Stimulated activated CD8-positive, alpha-beta memory T cell treated with anti-CD3 and anti-CD28 coated beads, Interleukin-15, amount 100 ng/mL, for 48 hours (primary cell): ENCODE measurements at places on chromosomes 2 and 18.

DNA sequence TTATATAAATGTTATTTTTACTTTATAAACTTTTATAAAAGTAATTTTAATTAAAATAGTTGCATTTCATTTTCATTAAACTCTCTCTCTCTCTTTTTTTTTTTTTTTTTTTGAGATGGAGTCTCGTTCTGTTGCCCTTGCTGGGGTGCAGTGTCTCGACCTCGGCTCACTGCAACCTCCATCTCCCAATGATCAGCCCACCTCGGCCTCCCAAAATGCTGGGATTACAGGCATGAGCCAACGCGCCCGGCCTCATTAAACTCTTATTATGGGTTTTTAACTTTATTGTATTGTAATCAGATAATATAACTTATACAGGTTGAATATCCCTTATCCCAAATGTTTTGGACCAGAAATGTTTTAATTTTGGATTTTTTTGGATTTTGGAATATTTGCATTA, 10.9 kb upstream of the NPPC start:
- DNase-seq: no peak

DNA sequence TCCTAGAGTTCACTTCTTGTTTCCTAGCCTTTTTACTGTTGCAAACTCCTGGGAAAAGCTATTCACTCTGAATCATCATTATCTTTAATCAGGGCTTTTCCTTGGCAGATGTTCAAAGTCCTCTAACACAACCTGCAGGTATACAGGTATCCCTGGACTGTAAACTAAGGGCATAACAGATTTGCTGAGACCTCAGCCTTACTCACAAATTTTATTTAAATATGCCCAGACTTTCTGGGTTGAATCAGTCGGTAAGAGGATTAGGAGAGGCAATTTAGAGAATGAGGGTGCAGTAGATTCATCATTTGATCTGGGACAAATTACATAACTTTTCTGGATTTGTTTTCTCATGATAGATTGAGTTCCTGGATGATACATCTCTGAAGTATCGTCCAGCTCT, 217.8 kb upstream of the STON1 start:
- no peak for DNase-seq

DNA sequence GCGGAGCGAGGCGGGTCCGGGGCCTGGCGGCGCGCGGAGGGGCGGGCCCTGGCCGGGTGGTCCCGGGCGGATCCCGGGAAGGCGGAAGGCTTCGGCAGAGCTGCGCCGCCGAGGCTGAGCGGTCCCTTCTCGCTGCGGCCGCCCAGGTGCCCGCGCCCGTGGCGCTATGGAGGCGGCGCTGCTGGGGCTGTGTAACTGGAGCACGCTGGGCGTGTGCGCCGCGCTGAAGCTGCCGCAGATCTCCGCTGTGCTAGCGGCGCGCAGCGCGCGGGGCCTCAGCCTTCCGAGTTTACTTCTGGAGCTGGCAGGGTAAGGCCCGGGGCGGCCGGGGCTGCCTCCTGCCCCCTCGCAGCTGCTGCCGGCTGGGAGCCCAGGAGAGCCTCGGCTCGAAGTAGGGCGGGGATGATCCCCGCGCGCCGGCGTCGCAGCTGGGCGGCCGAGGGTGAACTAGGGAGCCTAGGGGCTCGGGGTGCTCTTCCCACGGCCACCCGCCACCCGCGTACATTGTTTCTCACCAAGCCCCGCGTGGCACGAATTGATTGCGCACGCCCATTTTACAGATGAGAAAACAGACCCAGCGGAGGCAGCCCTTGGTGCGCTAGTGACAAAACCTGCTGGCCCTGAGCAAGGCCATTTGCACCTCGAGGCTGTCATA, at the start of gene SLC66A3:
Gene SLC66A3, plus strand, starts transcription at position 87 of the 655 bp plus-strand sequence. Its CDS starts 80 bp downstream, at position 167.
- DNase-seq: no peak

- DNase-seq: no peak
Observed at GRCh38 chr2:150143087-150143536, 344.4 kb downstream of the RND3 start.

GRCh38 chr18:77811503-77811902, 561.9 kb downstream of the GALR1 start:
- DNase-seq: no peak

- DNase-seq: no peak
Observed at GRCh38 chr2:137947728-137948336, 16.4 kb upstream of the HNMT start.

- no peak for DNase-seq
Observed at GRCh38 chr2:40432921-40433483, 18.9 kb downstream of the SLC8A1 start.

- DNase-seq: no peak
Observed at GRCh38 chr2:108226564-108226963, 13.2 kb upstream of the SULT1C3 start.

DNA sequence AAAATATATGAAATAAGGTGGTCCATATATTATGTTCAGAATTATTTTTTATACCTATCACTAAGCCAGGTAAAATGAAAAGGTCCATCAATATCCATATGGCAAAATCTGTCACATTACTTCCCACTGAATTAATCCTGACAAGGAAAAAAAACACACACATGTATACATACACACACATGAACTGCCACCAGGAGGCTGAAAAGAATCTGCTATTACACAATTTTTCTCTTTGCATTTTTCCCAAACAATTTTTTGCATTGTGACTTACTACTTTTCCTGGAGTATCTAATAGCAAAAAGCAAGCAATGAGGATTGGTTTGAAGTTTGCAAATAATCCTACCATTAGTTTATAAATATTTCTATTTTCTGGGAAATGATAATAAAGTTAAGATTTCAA, 128.2 kb upstream of the CD226 start:
- DNase-seq: no peak

DNA sequence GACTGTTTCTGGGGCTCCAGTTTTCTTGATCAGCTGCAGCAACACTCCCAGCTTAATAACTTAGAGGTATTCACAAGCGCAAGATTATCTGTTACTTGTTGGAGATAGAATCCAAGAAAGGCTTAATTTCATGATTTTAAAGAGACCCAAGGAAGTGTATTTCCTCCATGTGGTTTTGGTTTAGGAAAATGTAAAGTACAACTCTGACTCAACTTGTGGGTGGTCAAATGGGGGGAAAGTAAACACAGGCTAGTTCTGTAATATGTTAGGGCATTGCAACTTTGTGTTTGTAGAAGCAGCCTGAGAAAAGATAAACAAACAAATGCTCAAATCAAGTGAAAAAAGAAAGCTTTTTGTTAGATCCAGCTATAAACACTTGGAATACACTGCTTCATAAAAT, 90.1 kb upstream of the COL3A1 start:
- DNase-seq: no peak

DNA sequence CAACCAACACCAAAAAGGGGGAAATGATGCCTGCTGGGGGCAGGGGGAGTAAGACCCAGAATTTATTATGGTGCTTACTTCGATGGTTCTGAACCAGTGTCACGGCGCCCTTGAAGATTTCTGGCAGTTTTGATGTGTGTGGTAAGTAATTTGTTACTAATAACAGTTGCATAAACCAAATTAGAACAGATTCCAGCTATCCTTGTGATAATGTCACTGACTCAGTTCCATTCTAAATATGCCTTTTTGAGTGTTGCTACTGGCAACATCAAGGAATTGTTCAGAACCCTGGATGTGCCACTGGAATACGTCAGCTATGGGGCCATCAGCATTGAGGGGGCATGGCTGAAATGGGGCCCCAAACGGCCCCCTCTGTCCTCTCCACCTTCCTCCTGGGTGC, 11.6 kb downstream of the SAG start:
- DNase-seq: no peak

DNA sequence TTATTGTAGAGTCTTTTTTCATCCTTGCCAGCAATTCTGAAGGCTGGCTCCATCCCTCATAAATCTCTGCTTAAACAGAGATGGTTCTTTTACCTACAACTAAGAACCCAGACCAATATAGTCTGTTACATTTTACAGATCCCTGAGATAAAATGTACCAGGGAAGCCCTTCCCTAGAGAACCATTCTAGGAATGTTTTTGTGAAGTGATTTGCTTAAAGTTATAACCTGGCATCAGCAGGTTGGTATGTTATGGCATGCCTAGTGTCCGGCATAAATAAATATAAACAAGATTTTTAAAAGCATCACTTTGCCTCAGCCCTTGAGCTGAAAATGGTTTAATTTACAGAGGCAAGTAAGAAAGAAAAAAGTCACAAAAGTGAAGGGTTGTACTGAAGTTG, 18.5 kb upstream of the NPAS2 start:
- DNase-seq: no peak

- no peak for DNase-seq
Observed at GRCh38 chr2:86372641-86373502, 35.4 kb upstream of the REEP1 start.

DNA sequence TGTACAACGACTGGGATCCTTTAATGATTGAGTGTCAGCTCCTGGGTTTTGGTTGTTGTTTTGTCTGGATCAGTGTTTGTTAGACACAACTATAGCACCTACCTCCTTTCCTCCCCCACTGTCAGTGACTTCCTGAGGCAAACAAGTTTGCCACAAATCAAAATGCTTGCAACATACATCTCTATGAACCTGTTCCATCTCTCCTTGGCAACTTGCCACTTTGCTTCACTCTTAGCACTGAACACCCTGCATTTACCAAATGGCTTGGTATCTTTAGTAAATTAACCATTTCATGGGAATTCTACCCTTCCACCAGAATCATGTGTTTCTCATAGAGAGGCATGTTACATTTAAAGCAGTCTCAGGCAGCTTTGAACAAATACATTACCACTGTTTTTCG, 301.1 kb upstream of the TANK start:
- no peak for DNase-seq

DNA sequence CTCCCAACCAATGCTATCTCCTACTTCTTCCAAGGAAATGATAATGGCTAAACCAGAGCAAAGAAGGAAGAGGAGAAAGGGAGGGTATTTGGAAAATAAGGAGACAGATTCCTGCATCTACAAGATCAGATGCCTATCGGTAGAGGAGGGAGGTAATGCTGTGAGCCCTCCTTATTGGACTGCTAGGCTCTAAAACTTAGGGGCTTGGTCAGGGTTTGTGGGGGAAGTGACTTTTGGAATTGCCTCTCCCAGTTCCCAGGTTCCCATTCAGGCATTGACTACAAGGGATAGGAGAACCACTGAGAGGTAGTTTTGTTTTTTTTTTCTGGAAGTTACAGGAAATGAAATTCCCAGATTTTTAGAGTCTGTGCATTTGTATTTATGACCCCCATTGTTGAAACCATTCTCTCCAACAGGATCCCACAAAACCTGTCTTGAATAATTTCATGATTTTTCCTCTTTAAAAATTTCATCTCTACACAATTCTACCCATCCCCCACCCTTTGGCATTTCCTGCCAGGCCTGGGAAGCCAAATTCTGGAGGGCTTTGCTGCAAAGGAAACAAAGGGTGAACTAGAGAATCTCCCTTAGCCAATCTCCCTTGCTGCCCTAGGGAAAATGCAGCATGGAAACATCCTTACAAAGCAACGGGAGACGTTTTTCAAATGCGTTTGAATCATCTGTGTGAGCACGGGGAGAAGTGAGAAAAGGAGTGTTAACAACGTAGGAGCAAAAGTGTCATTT, 282.1 kb upstream of the EPAS1 start:
- DNase-seq: no peak

DNA sequence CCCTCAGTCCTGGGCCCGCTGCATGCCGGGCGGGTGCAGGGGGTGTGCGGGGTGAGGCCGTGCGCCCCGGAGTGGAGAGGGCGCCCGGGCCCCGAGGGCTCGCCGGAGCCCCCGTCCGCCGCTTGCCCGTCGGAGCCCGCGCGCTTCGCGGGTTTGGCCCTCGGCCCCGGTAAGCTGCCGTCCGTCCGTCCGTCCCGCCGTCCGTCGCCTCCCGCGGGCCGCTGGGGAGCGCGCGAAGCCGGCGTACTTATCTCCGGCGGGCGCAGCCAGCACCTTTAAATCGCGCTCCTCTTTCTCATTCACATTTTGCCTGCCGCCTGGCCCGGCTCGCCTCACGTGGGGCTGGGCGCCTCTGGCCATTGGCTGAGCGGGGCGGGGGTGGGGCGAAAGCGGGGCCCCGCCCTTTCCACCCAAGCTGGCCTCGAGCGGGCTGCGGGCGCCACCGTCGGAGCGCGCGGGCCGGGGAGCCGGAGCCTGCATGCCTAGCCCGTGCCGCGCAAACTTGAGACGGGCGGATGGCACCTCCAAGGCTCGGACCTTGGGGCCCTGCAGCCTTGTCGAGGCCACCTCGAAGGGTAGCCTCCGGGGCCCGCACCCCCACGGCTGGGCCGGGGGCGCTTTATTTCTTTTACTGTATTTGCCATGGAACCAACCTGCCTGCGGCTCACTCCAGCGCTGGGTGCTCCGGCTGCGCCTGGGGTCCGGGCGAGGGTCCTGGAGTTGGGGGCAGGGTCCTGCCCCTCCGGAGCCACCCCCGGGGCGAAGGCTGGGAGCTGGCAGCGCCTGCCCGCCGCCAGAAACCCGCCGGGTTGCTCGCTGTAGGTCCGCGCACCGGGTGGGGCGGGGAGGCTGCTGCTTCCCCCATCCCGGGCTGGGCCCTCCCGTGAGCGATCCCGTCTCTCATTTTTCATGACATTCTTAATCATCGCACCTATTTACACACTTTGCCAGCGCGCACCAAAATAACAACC, at the start of gene GBX2:
Gene GBX2, minus strand, starts transcription at position 277 of the 971 bp plus-strand sequence. CDS start 415 bp downstream, outside the sequence.
- no peak for DNase-seq

- no peak for DNase-seq
Observed at GRCh38 chr2:240989451-240990265, 8.8 kb upstream of the SNED1 start.

- no peak for DNase-seq
Observed at GRCh38 chr2:61233581-61233980, 71.6 kb downstream of the C2orf74 start.
